ENCODE measurements at places on chromosomes 1 and 21.
A peak's percentile ranks its signal among the peaks of the same experiment; 100 is the strongest.

DNA sequence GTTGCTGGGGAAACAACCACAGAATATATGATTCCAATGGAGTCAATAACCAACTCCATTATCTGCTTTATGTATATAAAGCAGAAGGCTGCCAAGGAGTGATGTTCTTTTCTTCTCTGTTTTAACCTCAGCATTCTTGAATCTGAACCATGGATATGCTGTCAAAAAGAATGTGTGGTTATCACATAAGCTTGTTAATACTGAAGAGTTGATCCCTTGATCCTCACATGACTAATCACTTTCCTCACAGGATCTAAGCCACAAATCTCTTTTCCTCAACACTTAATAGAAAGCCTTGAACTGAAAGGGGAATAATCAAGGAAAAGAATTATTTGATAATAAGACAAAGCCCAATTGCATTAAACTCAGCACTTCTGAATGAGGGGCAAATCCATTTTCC lies 271.3 kb upstream of the KIAA0040 start:
- H3K27ac ChIP-seq = no peak overlapping the region
- no peak overlapping the region for H3K4me3 ChIP-seq
- no peaks in the 10 kb centered on the region for H3K36me3 ChIP-seq
- H3K4me1 ChIP-seq = no peaks in the 10 kb centered on the region
- DNase-seq = no peak
- no peaks in the 10 kb centered on the region for H3K27me3 ChIP-seq

- no peaks in the 10 kb centered on the region for H3K27me3 ChIP-seq
- H3K36me3 ChIP-seq = no peaks in the 10 kb centered on the region
- peak overlapping the region; percentile 72 for H3K27ac ChIP-seq
- no peak for DNase-seq
- no peak overlapping the region for H3K4me3 ChIP-seq
Measured at GRCh38 chr21:43741423-43742096, 22.6 kb downstream of the PDXK start.

GRCh38 chr1:112358061-112358770 lies 37.8 kb upstream of the CTTNBP2NL start:
- H3K27ac ChIP-seq = peak overlapping the region; percentile 92
- no peaks in the 10 kb centered on the region for H3K27me3 ChIP-seq
- no peaks in the 10 kb centered on the region for H3K36me3 ChIP-seq
- peaks cover 10% of the 10 kb centered on the region for H3K4me1 ChIP-seq

DNA sequence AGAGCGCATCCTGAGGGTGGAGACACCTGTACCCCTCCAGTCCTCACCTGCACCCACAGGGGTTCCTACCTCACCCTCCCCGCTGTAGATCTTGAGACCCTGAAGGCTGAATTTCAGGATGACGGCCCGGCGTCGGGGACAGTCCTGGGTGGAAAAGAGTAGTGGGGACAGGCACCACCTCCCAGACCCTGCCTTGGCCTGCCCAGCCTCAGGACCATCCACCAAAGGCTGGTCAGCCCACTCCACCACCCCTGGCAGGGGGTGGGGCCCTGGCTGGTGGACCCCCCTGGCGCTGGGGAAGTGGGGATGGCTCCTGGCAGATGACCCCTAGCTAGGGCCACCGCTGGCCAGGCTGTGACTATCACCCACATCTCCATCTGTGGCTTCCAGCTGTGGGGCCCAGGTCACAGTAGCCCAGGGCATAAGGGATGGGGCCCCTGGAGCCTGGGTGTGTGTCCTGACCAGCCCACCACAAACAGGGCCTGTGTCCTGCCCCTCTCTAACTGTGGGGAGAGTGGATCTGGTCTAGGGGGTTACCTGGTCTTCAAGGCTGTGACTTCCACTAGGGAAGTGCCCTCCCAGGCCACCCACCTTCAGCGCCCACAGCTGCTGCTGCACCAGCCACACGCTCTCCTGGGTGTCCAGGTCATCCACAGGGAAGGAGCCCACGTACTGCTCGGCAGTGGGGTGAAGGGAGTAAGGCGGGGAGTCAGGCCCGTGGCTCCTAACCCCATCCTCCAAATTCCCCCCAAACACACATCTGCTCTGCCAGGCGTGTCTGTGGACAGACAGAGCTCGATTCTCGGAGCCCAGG lies 5.4 kb downstream of the SH2D5 start:
- DNase-seq = peak; percentile 9
- H3K36me3 ChIP-seq = no peaks in the 10 kb centered on the region
- H3K4me1 ChIP-seq = peaks cover 11% of the 10 kb centered on the region
- H3K27ac ChIP-seq = no peak overlapping the region
- H3K4me3 ChIP-seq = no peak overlapping the region

- no peak overlapping the region for H3K4me3 ChIP-seq
- no peak overlapping the region for H3K27ac ChIP-seq
- peaks cover 11% of the 10 kb centered on the region for H3K36me3 ChIP-seq
- no peaks in the 10 kb centered on the region for H3K27me3 ChIP-seq
- no peak for DNase-seq
- peaks cover 14% of the 10 kb centered on the region for H3K4me1 ChIP-seq
Measured at GRCh38 chr1:91795591-91796389, 90.2 kb downstream of the TGFBR3 start.

GRCh38 chr1:179031855-179032513 lies 6.3 kb downstream of the FAM20B start:
- no peak for DNase-seq
- no peak overlapping the region for H3K4me3 ChIP-seq
- H3K36me3 ChIP-seq = no peaks in the 10 kb centered on the region
- no peak overlapping the region for H3K27ac ChIP-seq
- no peaks in the 10 kb centered on the region for H3K27me3 ChIP-seq
- H3K4me1 ChIP-seq = peaks cover 37% of the 10 kb centered on the region

GRCh38 chr21:28342212-28342810 lies 650.4 kb downstream of the LTN1 start:
- no peak overlapping the region for H3K4me3 ChIP-seq
- H3K27me3 ChIP-seq = no peaks in the 10 kb centered on the region
- no peak overlapping the region for H3K27ac ChIP-seq
- no peak for DNase-seq
- H3K4me1 ChIP-seq = no peaks in the 10 kb centered on the region
